ENCODE measurements at places on chromosomes 2 and 18. TPM values are rescaled to one million over a fixed set of nuclear protein-coding genes. Genes with fewer than 3 reads are reported as not detected.

Gene COLEC12
- 3.0 TPM for polyA plus RNA-seq

Gene UGT1A5
- not detected for polyA plus RNA-seq

Gene PRPF40A
- polyA plus RNA-seq: 27.5 TPM

Gene LAMA3
- polyA plus RNA-seq: 2.9 TPM

Gene VSNL1
- polyA plus RNA-seq: 2.8 TPM

Gene WNT6
- polyA plus RNA-seq: 0.13 TPM

Gene POTEJ
- polyA plus RNA-seq: not detected

GRCh38 chr2:156321243-156321904, 11.1 kb downstream of the NR4A2 start:
- peak; percentile 39 for DNase-seq

DNA sequence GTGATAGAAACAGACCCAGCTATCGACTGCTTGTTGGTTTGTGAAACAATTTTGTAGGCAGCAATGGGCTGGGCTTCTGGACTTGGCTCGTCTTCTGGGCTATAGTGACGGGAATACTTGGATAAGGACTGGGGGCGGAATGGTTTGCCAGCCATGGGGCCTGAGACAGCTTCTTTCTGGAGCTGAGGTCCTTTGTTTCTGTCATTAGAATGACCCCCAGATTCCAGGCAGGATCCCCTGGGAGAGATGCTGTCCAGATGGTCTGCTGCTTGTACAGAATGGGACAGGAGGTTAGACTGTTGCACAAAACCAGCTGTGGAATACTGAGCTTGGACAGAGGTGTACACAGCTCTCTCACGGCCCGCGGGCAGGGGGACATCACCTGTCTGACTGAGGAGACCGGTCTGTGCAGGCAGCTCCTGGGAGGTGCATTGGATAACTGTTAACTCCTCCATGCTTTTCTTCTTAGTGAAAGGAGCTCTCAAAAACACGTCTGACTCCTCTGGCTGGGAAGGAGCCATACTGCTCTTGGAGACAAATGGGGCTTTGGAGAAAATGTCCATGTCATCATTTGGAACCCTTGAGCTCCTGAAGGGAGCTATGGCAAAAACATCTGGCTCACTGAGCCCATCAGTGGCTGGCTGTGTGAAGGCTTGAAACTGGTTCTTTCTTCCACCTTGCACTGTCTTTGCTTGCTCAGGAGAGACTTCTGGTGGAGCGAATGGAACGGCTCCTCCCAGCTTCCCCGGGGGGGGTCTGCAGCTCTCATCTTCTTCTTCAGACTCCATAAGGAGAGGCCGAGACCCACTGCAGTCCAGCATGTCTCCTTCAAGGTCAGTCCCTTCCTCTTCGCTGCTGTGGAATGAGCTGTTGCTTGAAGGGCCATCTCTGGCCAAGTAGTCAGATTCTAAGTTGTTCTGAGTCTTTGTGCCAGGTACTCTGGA, 28.6 kb upstream of the NFU1 start:
- DNase-seq: peak; percentile 40

- no peak for DNase-seq
These were observed 195.5 kb downstream of the BCL11A start for GRCh38 chr2:60357996-60358395.

- DNase-seq: no peak
These were observed 40.3 kb upstream of the YPEL5 start for GRCh38 chr2:30106543-30106942.

DNA sequence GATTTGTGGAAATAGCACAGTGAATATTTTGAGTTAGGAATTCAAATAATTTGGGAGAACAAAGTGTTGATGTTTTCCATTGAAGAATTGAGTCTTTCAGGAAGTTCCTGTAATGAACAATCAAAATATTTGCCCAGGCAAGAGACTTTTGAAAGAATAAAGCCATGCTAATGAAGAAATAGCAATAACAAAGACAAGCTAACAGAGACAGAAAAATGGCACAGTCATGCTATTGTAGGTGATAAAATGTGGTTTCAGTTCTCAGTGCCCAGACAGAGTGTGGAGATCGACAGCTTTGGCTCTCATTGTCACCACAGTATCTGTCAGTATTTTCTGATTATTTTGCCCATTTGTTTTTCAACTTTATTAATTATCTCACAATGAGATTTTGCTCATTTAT, 490.8 kb upstream of the PIK3C3 start:
- DNase-seq: no peak

- no peak for DNase-seq
These were observed 24.9 kb upstream of the BZW1 start for GRCh38 chr2:200786826-200787225.

DNA sequence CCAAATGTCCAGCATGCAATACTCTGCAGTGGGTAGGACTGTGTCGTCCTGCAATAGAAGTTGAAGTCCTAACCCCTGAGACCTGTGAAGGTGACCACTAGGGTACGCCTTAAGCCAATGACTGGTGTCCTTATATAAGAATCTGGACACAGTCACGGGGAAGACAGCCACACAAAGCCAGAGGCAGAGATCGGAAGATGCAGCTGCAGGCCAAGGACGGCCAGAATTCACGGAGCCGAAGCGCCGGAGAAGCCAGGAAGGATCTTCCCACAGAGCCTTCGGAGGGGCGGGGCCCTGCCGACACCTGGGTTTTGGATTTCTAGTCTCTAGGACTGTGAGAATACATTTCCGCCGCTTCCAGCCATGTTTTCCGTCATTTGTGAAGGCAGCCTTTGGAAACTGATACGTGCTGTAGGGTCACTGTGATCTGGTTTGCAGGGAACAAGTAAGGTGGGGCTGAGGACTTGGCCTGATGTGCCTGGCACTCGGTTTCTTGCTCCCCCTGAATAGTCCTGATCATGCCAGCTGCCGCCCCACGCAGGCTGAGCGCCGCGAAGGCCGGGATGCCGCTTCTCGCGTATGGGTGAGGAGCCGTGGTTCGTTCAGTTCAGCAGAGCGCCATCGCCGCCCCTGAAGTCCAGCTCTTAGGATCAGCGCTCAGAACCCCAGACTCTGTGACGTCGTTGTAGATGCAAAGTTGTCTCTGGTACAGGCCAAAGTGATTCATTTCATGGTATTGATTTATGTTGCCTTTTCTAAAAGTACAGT, 38.7 kb downstream of the PTGR3 start:
- DNase-seq: no peak

- no peak for DNase-seq
These were observed 68.4 kb downstream of the ID2 start for GRCh38 chr2:8750221-8750620.

- DNase-seq: no peak
These were observed 10.9 kb downstream of the UXS1 start for GRCh38 chr2:106183101-106183696.

DNA sequence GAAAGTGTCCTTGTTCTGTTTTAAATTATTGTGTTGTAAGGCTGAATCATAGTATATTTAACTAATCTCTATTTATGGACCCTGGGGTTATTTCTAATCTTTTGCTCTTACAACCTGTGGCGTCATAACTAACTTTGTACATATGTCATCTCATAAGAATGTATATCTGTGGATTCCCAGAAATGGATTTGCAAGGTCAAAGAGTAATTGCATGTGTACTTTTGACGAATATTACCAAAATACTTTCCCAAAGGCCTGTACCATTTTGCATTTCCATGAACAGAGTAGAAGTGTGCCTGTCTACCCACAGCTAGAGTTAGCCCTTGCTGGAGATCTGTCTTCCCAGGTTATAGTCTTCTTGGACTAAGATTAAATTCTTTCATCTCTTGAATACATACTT, 42.8 kb downstream of the SEMA4F start:
- DNase-seq: no peak

GRCh38 chr2:38722271-38723061, 28.7 kb downstream of the SRSF7 start:
- DNase-seq: no peak

DNA sequence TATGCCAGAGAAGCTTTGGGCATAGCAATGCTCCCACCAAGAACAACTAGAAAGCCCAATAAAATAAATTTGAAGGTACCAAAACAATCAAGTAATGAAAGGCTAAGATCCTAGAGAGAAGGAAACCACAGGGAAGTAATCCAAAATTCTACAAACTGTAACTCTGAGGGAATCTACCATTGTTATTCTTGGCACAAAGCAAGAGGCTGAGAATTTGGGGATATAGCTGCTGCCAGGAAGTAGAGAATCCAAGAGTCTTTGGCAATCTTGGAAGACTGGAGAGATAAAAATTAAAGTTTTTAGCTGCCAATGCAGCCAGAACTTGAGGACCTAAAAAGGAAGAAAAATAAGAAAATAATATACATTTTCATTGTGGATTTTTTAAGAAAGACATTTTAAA, 68.5 kb downstream of the PIGN start:
- no peak for DNase-seq

- DNase-seq: no peak
These were observed 89.5 kb downstream of the CERS6 start for GRCh38 chr2:168545439-168546082.

DNA sequence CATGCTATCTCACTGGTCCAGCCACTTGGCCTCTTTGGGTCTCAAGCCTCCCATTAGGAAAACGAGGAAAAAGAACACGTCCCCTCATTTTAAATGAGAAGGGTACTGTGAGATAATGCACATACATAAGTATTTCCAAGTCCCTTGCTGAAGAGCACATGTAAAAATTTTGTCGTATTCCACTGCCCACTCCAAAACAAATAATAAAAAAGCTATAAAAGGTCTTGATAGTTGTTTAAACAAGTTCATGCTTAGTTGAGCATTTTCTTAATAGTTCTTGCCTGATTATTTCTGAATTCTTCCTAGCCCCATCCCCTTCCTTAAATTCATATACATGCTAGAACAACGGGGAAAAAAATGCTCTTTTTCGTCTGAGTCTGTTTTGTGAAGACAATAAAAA, 110.2 kb upstream of the RNU4ATAC start:
- no peak for DNase-seq

GRCh38 chr2:194205568-194206227, 1451.3 kb upstream of the SLC39A10 start:
- DNase-seq: no peak

DNA sequence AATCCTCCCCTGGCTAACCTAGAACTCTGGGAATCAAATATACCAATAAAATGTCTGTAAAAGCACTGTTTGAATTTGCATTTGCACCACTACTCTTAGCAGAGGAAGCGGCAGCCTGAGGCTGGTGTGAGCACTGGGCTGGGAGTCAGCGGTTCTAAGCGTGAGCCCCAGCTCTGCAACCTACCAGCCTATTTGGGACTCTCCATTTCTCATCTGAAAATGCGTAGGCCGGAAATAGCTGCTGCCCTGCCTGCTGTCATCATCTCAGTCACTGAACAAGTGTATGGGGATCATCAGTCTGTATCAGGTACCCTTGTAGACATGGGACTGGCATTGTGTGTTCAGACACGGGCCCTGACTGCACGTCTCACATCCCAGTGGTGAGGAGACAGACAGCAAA, 194.3 kb downstream of the ANKRD30B start:
- DNase-seq: no peak

GRCh38 chr2:67346718-67347407, 50.3 kb upstream of the ETAA1 start:
- no peak for DNase-seq

- DNase-seq: no peak
These were observed 36.5 kb upstream of the REG3G start for GRCh38 chr2:78989051-78989450.

GRCh38 chr2:64481665-64482064, 27.7 kb downstream of the LGALSL start:
- no peak for DNase-seq
